ENCODE measurements at places on chromosomes 13 and 19. TPM values are rescaled to one million over a fixed set of nuclear protein-coding genes. Genes with fewer than 3 reads are reported as not detected.
A peak's percentile ranks its signal among the peaks of the same experiment; 100 is the strongest.

GRCh38 chr13:112143046-112143752, 76.2 kb downstream of the SOX1 start:
- H3K27me3 ChIP-seq = no peaks in the 10 kb centered on the region
- H3K27ac ChIP-seq = no peak overlapping the region
- DNase-seq = no peak
- H3K36me3 ChIP-seq = no peaks in the 10 kb centered on the region

GRCh38 chr13:25494698-25495411, 123.1 kb downstream of the ATP8A2 start:
- peaks cover 9% of the 10 kb centered on the region for H3K27me3 ChIP-seq
- H3K4me1 ChIP-seq = no peaks in the 10 kb centered on the region

DNA sequence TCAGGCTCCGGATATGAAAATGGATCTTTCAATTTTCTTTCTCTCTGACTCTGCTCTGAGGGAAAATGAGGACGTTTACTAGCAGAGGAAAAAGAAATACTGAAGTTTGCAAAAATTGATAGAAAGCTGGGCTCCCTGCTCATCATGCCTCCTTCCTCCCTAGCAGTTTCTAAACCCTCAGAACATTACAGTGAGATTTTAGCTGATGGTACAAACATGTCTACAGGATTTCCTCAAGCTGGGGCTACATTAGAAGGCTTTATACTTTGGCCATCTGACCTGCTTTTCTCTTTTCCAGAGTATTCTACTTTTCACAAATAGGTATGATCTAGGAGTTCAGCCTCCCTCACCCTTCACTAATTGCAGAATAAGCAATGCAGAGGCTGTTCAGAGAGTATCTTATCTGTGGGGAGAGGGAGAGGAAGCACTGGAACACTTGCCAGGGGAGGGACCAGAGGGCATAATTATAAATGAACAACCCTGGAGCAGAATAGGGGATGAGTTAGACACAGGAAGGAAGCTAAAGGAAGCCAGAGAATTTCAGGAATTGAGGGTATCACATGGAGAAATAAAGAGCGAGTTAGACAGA, 30.0 kb downstream of the CEACAM1 start:
- H3K4me3 ChIP-seq = no peak overlapping the region
- peaks cover 40% of the 10 kb centered on the region for H3K4me1 ChIP-seq
- DNase-seq = no peak
- H3K36me3 ChIP-seq = peaks cover 4% of the 10 kb centered on the region

DNA sequence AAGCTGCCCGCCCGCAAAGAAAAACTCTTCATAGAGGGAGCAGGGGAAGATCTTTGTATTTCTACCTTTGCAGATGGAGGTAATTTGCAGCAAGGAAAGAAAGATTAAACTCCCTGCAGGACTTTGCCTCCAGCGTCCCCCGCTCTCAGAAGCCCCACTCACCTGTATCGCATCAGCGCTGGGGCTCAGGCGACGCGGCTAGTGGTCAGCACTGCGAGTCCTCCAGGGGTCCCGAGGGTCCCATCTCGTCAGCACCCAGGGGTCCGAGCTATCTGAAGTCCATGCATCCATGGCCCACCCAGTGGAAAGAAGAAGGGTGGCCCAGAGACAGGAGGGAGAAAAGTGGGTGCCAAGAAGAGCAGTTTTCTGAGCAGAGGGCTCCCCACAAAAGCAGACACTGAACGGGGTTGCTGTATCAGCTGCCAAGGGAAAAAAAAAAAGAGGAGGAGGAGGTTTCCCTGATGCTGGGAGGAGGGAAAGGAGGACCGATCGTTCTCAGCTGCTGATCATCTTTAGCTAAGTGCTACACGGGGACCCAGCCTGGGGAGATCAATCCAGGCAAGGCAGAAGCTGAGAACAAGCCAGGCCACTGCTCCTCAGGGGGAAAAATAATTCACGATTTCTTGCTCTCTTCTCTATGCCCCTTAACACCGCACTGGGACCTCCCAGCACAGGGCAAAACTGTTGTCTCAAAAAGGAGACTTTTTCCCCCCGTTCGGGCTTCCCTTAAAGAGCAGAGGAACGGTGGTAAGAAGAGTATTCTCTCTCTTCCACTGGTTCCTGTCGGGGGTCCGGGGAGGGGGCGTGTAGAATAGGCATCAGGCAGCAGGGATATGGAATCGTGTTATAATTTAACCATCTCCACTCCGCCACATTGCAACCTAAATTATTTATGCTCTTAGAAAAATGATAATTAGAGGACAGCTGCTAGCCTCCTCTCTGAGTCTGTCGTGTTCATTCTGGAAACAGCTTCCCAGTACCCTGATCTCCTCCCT, 117.7 kb upstream of the CACNA1A start:
- no peak overlapping the region for H3K4me3 ChIP-seq
- no peak for DNase-seq
- H3K27me3 ChIP-seq = peaks cover 28% of the 10 kb centered on the region
- H3K36me3 ChIP-seq = no peaks in the 10 kb centered on the region

DNA sequence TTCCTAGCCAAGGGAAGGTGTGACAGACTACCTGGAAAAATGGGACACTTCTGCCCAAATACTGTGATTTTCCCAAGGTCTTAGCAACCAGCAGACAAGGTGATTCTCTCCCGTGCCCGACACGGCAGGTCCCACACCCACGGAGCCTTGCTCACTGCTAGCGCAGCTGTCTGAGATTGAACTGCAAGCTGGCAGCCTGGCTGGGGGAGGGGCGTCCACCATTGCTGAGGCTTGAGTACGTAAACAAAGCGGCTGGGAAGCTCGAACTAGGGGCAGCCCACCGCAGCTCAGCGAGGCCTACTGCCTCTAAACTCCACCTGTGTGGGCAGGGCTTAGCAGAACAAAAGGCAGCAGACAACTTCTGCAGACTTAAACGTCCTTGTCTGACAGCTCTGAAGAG, 146.2 kb downstream of the UGGT2 start:
- no peak overlapping the region for H3K27ac ChIP-seq
- no peak overlapping the region for H3K4me3 ChIP-seq
- H3K36me3 ChIP-seq = no peaks in the 10 kb centered on the region

- peaks cover 1% of the 10 kb centered on the region for H3K27me3 ChIP-seq
- no peak overlapping the region for H3K27ac ChIP-seq
- no peaks in the 10 kb centered on the region for H3K4me1 ChIP-seq
- H3K36me3 ChIP-seq = no peaks in the 10 kb centered on the region
Observed at GRCh38 chr13:44601586-44601985, 25.5 kb upstream of the TSC22D1 start.

DNA sequence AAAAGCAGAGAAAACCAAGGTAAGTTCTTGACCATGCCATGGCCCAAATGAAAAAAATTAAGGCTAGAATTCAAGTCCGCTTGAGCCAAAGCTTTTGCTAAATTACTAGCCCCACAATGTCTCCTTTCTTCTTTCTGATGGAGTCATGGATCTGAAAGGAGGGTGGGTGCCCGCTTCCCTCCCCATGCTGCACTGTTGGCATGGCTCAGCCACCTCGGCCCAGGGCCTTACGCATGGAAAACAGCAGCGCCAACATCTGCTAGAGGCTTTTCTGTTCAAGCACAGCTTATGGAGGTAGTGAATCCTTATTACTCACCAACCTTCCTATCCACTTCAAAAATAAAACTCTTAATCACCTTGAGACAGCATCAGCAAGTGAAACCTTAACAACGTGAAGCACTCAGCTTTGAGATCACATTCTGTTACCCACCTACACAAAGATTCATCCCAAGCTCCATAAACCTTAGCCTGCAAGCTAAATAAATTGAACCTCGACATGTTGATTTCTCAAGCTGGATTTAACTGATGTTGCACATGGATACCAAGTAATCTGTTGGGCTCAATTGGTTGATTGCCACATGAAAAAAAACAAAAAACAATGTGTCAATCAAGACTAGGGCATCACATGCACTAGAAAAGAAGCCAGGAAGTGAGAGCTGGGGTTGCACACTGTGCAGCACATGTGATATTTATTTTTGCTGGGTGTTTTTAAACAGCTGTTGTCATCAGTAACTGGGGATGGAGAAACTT, 43.4 kb downstream of the TPT1 start:
- peaks cover under 1% of the 10 kb centered on the region for H3K27me3 ChIP-seq
- peak overlapping the region; percentile 12 for H3K4me3 ChIP-seq
- peak; percentile 56 for DNase-seq
- H3K27ac ChIP-seq = peak overlapping the region; percentile 85
- peaks cover 34% of the 10 kb centered on the region for H3K4me1 ChIP-seq

- H3K4me1 ChIP-seq = peaks cover 15% of the 10 kb centered on the region
- H3K27me3 ChIP-seq = no peaks in the 10 kb centered on the region
- H3K27ac ChIP-seq = no peak overlapping the region
- no peak overlapping the region for H3K4me3 ChIP-seq
- no peaks in the 10 kb centered on the region for H3K36me3 ChIP-seq
- no peak for DNase-seq
Observed at GRCh38 chr19:566844-567243, 5.6 kb upstream of the BSG start.

- H3K4me1 ChIP-seq = no peaks in the 10 kb centered on the region
- H3K36me3 ChIP-seq = no peaks in the 10 kb centered on the region
- no peak for DNase-seq
- no peak overlapping the region for H3K4me3 ChIP-seq
- H3K27ac ChIP-seq = no peak overlapping the region
Observed at GRCh38 chr13:97395447-97396136, 38.4 kb upstream of the RAP2A start.

- peak overlapping the region; percentile 92 for H3K4me3 ChIP-seq
- H3K27me3 ChIP-seq = no peaks in the 10 kb centered on the region
- H3K4me1 ChIP-seq = peaks cover 54% of the 10 kb centered on the region
- no peak for DNase-seq
- peaks cover 36% of the 10 kb centered on the region for H3K36me3 ChIP-seq
Observed at GRCh38 chr19:39446365-39447084, 1.1 kb downstream of the SUPT5H start.

DNA sequence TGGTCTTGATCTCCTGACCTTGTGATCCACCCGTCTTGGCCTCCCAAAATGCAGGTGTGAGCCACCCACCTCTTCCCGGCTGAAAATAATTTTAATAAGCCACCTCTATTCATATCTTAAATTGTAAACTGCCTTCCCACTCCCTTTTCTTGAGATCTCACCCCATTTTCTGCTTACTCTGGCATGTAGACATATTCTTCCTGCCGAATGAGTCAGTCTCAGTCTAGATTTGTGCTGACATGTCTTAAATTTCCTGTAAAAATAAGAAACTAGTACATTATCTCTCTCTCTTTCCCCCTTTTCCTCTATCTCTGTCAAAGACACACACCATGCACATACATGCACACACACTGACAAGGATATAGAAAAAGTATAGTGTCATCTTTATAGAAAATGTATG, 60.9 kb downstream of the THSD1 start:
- DNase-seq = no peak
- no peak overlapping the region for H3K4me3 ChIP-seq
- peaks cover 9% of the 10 kb centered on the region for H3K27me3 ChIP-seq
- no peaks in the 10 kb centered on the region for H3K4me1 ChIP-seq
- H3K36me3 ChIP-seq = no peaks in the 10 kb centered on the region
- H3K27ac ChIP-seq = no peak overlapping the region

GRCh38 chr19:21835810-21836444, at the start of gene ZNF43:
ZNF43 (minus strand) TSS chr19:21836182; CDS start chr19:21836038, 144 bp downstream.
- peak within 1 kb of the TSS; percentile 98 for H3K4me3 ChIP-seq
- peak; percentile 96 for DNase-seq
- H3K27ac ChIP-seq = peak within 1 kb of the TSS; percentile 99
- peaks cover 66% of the 10 kb centered on the region for H3K36me3 ChIP-seq
- no peaks in the 10 kb centered on the region for H3K27me3 ChIP-seq

GRCh38 chr13:114263578-114263977, 17.8 kb upstream of the UPF3A start:
- no peaks in the 10 kb centered on the region for H3K27me3 ChIP-seq
- peaks cover 54% of the 10 kb centered on the region for H3K4me1 ChIP-seq
- DNase-seq = peak; percentile 32

DNA sequence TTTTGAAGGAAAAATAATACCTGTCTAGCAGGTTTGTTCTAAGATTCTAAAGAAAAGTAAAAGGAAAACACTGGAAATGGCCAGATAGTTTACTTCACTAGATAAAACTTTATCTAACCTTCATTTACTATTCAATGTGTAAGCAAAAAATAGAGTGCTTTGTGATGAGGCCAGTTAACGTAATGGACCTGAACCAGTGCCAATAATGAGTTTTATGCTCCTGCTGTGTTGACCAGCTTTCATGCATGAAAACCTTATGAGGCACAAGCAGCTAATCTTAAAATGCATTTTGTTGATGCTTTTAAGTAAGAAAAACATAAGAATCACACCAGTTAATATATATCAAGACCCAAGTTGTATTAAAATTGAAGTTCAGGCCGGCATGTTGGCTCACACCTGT, 617.2 kb upstream of the GPC6 start:
- no peaks in the 10 kb centered on the region for H3K36me3 ChIP-seq
- no peak for DNase-seq
- H3K27me3 ChIP-seq = no peaks in the 10 kb centered on the region
- no peaks in the 10 kb centered on the region for H3K4me1 ChIP-seq

DNA sequence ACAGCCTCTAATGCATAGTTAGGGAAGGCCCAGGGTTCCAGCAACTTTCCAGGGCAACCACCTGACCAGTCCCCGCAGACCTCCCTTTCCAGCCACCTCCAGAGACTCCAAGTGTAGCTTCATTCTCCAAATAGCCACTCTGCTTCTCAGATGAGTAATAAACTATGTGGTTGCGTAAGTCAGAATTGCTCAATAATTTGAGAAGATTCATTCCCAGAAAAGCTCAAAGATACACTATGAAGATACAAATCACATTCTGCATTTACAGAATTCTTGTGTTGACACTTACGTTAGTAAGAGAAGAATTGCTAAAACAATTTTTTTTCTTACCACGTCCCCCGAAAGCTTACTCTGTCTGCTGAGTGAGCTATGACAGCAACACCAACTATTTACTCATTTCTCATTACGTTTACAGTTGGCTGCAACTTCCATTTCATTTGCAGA, 8.2 kb upstream of the LATS2 start:
- DNase-seq = no peak
- H3K4me1 ChIP-seq = peaks cover 24% of the 10 kb centered on the region
- H3K36me3 ChIP-seq = peaks cover 2% of the 10 kb centered on the region
- H3K27ac ChIP-seq = no peak overlapping the region
- H3K4me3 ChIP-seq = no peak overlapping the region
- H3K27me3 ChIP-seq = peaks cover 1% of the 10 kb centered on the region

DNA sequence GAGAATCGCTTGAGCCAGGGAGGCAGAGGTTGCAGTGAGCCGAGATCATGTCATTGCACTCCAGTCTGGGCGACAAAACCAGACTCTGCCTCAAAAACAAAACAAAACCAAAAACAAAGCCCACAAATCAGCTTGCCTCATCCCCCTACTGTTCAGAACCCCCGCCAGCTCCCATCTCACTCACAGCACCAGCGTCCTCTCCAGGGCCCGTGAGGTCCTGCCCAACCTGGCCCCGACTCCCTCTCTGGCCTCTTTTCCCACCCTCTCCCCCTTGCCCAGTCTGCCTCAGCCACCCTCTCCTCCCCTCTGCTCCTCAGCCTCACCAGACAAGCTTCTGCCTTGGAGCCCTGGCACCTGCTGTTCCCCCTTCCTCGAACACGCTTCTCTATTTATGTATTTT, 3.8 kb downstream of the SLC8A2 start:
- no peak overlapping the region for H3K4me3 ChIP-seq
- no peak for DNase-seq
- H3K36me3 ChIP-seq = peaks cover 2% of the 10 kb centered on the region
- no peak overlapping the region for H3K27ac ChIP-seq
- H3K4me1 ChIP-seq = peaks cover 12% of the 10 kb centered on the region
- H3K27me3 ChIP-seq = peaks cover 45% of the 10 kb centered on the region

NFILZ gene
- total RNA-seq = not detected

ATP4A gene
- not detected for total RNA-seq

DLL3 gene
- total RNA-seq = not detected

PRR12 gene
- total RNA-seq = 45.9 TPM

KLK7 gene
- not detected for total RNA-seq

TTC9B gene
- total RNA-seq = not detected

MAP4K1 gene
- 313 TPM for total RNA-seq

TSSK6 gene
- total RNA-seq = 4.4 TPM

RNASEH2A gene
- total RNA-seq = 34.9 TPM
